Activated CD4-positive, alpha-beta T cell treated with anti-CD3 and anti-CD28 coated beads, Interleukin-2, Interleukin-4, amounts not matched to agents 100 ng/mL and 50 ng/mL, durations not matched to agents 16 hours and 8 hours (primary cell): ENCODE measurements at places on chromosomes 12 and 14.

DNA sequence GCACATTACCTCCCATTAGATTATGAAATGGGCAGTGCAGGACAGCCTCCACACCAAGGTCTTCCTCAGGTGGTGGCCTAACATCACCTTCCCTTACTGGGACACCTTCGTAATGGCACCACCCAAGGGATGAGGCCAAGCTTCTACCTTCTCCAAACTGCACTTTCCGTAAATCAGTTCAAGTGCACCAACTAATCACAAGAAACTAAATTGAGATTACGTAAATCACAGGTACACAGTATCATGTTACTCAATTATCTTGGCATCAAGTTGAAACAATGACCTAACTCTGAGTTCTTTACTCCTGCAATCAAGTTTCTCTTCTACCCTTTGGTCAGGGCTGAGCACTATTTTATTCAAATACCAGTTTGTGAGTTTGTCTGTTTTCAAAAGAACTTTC is 13.8 kb downstream of the SLC41A2 start:
- DNase-seq = no peak

DNA sequence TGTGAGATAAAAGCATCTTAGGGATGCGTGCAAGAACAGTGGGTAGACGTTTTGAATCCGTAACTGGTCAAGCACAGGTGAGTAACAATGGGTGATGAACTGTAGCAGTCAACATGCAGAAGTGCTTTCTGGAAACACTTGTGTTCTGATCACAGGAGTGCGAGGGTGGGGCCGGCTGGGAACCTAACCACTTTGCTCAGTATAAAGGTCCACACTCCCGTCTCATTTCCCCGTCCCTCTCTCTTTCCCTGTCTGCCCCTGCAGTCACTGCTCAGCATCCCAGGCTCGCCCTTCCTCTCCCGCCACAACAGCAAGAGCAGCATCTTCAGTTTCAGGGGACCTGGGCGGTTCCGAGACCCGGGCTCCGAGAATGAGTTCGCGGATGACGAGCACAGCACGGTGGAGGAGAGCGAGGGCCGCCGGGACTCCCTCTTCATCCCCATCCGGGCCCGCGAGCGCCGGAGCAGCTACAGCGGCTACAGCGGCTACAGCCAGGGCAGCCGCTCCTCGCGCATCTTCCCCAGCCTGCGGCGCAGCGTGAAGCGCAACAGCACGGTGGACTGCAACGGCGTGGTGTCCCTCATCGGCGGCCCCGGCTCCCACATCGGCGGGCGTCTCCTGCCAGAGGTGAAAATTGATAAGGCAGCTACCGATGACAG is 127.1 kb downstream of the FIGNL2 start:
- DNase-seq = peak; percentile 35

GRCh38 chr12:91753649-91754048 is 392.0 kb downstream of the BTG1 start:
- DNase-seq = no peak

DNA sequence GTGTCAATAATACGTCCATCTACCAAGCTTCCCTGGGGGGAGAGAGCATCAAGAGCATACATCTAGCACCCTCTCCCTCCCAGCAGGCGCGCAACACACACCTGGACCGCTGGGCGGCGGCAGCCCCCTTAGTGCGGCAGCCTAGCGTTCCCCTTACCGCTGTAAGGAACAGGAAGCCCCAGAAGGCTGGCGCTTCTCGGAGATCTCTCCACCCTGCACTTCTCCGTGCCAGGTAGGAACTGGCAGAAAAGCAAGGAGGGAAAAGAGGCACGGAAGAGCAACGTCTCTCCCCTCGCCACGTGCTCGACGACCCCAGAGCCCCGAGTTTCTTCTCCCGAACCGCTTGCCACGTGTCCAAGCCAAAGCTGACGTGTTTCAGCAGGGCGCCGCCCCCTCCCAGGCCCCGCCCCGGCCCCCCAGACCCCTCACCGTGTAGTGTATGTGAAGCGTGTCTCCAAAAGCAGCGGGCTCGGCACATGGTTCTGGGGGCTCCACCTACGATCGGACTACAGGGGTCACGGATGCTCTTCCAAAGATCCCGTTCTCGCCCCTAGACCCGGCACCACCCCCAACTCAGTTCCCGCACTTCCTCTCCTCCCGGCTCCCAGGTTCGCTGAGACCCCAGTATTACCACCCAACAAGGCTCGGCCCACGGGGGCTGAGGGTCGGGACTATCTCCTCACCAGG is 532 bp downstream of the FKBP11 start:
- DNase-seq = peak; percentile 62

DNA sequence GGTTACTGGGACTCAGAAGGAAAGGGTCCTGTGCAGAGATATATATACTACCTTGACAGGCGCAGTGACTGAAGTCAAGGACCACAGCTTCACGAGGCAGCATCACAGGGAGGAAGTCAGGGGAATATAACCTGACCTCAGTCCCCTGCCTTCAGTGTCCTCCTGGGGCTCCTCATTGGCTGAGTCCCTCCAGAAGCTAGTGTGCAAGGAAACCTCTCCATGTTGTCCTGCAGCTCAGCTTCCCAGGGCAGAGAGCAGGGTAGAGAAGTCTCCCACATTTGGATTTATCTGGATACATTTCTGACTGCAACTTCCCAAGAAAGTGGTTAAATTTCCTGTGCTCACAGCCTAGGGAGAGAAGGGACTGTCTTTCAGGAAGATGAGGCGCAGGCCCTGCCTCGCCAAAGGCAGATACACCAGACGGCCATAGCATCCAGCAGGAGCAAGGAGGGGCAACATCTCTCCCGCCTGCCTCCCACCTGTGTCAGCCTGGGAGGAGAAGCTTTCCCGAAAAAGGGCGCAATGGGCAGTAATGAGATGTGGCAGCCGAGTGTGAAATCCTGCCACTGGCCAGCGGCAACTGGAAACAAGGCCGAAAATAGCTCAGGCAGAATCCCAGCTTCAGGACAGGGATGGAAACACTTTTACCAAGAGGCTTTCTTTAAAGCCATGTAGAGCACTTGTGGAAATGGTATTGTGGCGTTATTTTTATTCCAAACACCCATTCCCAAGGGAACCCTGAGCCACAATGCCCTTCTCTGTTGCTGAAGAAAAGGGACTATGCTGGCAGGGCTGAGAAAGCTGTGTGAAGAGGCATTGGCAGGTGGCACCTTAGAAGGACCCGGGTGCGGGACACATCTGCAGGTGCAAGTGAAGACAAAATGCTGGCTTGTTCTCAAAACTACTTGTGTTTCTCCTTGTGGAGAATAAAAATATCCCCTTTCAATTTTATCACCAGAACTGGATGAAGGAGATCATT is 54.9 kb upstream of the HIF1A start:
- no peak for DNase-seq

DNA sequence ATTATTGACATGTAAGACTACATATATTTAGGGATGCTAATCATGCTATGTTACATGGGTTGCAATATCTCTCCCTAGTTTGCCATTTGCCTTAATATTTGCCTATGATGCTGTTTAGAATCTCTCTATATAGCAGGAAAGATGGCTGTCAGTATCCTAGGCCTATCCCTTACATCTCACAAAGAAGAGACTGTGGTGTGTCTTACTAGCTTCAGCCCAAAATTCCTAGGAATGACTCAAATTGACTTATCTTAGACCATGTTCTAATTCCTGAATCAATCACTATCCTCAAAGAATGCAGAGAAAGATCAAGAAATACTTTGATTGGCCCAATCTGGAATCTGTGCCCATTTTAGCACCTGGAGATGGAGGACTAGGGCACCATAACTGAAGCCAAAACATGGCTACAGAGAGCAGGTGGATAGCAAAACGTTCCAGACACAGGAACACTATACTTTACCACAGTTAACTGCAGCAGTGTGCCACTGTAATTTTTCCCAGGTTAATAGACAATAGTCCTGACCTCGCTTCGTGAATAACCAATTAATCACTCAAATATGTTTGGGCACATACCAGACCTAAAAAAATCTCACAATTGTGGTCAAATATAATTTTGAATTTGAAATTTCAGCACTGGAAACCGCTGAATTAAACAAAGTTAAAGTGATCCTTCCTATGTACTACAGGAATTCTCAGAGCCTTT is 32.7 kb upstream of the GLIPR1 start:
- no peak for DNase-seq

DNA sequence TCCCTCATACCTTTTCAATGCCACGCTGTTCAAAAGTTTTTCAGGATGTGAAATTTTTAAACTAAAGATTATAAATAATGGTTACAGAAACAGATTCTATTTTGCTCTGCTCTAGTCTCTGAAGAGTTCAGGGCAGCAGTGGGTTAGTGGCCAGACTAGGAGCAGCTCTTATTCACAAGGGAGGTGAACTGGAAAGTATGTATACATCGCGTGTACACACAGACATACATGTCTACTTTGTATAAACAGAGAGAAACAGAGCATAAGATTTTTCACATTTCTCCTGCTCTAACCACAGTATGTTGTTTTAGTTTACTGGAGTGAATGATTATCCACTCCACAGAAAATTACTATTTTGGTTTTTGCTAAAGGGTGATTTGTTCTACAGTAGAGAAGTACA is 74.4 kb upstream of the CRY1 start:
- no peak for DNase-seq

- DNase-seq = no peak
These were observed 201.1 kb downstream of the LRIG3 start for GRCh38 chr12:58719161-58719560.

DNA sequence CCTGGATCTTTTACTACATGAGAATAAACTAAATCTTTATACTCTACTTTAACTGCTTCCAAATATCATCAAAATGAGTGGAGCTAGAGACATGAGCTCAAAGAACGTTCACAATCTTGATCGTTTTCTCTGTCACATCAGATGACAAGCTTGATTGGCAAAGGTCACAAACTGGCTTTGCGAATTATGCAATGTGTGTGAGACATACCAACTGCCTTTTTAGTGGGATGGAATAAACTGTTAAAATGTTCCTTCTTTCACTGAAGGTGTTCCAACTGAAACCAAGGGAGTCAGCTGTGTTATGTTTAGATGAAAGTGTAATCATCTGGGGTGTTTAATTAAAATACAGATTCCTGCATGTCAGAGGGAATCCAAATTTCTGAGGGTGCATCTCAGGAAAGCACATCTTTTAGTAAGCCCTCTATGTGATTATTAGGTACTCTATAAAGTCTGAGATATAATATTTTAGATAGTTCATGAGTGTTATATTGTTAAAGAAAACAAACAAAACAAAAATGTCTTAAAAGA is 21.9 kb downstream of the KITLG start:
- DNase-seq = no peak
